ENCODE measurements at places on chromosomes 5 and 9. TPM values are rescaled to one million over a fixed set of nuclear protein-coding genes. Genes with fewer than 3 reads are reported as not detected.

- DNase-seq = no peak
These were observed 102.0 kb downstream of the ARHGAP26 start for GRCh38 chr5:142872217-142872616.

- DNase-seq = no peak
These were observed 32.7 kb downstream of the PKD2L2 start for GRCh38 chr5:137921931-137922330.

GRCh38 chr9:70677055-70677735 lies 262.7 kb upstream of the KLF9 start:
- DNase-seq = no peak

DNA sequence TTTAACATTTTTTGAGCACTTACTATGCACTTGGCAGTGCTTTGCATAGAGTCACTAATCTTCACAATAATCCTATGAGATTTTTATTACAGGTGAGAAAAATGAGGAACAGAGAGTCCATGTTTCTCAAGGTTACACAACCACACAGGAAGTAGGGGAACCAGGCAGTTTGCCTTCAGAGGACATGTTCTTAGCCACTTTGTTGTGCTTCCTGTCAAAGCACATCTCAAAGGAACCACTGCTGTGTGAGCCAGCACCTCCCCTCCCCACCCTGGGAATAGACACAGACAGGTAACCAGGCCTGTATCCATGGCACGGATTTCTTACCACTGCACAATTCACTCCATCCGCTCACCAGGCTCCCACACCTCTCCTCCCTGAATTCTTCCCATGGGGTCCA lies 6.3 kb upstream of the DNAJB5 start:
- no peak for DNase-seq

SLC38A9 gene
- 25.9 TPM for total RNA-seq

PTGDS gene
- total RNA-seq = not detected
